Pons (tissue), 1 donor: ENCODE measurements at places on chromosomes 3 and 15.

- no peak for DNase-seq
These were observed at the start of gene LTF for GRCh38 chr3:46464326-46465195. TSS of gene LTF (minus strand) at chr3:46464905. CDS start at chr3:46464867, 38 bp downstream.

DNA sequence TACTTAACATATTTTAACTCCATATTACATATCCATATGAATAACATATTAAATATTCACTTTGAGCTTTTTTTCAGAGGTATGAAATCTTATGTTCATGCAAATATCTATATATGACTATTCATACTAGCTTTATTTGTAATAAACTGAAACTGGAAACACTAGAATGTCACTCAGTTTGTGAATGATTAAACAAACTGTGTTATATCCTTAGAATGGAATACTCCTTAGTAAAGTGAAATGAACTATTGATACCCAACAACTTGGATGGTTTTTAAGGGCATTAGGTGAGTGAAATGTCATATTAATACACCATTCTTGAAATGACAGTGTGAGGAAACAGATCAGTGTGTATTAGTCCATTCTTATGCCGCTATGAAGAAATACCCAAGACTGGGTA is 45.4 kb downstream of the ARHGAP11B start:
- no peak for DNase-seq

GRCh38 chr3:134326760-134327593 is 47.3 kb downstream of the AMOTL2 start:
- no peak for DNase-seq

DNA sequence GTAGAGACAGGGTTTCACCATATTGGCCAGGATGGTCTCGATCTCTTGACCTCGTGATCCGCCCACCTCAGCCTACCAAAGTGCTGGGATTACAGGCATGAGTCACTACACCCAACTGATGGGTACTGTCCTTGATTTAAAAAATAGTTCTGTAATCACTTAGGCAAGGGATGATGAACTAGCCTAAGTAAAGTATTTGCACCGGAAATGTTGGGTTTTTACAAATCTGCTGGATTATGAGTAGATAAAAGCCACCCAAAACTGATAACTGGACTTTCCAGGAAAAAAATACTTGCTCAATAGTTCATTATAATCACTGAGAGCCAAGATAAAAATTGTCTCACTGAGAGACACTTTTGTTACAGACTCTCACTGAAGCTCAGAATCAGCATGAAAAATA is 218.0 kb downstream of the WNT5A start:
- no peak for DNase-seq

- DNase-seq: no peak
These were observed 366.8 kb upstream of the UMPS start for GRCh38 chr3:124363476-124363875.

- DNase-seq: no peak
These were observed 68.8 kb downstream of the FSIP1 start for GRCh38 chr15:39713846-39714245.

DNA sequence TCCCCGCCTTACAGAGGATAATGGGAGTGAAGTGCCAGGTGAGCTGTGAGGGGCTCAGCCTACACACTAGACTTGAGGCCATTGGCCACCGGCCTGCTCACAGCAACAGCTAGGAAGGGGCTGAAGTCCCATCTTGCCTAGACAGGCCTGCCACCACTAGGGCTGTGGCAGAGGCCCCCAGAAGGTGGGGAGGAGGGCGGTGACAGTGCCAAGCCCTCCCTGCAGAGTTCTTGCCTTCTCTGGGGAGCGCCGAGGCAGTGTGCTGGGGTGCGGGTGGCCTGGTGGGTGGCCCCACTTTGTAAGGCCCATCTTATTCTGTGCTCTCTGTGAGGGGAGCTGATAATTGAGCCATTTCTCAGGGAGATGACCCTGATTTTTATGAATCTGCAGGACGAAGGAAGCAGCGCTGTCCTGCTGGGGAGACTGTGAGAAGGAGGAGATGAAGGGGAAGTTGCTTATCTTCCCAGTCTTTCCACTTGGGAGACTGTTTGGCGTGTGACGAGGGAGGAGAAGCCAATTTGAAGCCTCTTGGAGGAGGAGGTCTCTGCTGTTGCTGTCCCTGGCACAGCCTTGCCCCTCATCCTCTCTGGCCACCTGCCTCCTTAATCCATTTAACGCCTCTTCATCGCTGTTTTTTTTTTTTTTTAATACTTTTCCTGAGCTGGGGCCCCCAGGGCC is 104.3 kb downstream of the LINGO1 start:
- DNase-seq: no peak

GRCh38 chr3:9183811-9184460 is 65.5 kb downstream of the SRGAP3 start:
- DNase-seq: peak; percentile 78

DNA sequence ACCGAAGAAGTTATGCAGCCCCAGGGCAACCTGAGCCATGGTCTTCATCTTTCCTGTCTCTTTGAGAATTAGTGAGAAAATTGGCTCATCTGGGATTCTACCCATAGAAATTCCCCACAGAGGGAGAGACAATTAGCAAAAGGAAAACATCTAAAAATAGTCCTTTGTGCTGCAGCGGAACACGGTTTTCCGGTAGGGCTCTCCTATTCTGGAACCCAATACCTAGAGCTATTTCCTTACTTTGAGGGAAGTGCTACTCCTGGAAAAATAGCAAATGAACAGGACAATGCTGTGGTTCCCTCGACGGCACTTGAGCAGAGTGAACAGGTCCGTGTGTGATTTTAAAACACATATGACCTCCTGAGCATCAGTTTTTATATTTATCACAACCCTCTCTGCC is 210.5 kb downstream of the FGF12 start:
- DNase-seq: no peak

GRCh38 chr3:51535146-51536019 is 3.1 kb upstream of the RAD54L2 start:
- no peak for DNase-seq

GRCh38 chr3:23459889-23460546 is 256.9 kb downstream of the UBE2E2 start:
- no peak for DNase-seq

GRCh38 chr3:83934192-83935021 is 1024.4 kb upstream of the CADM2 start:
- no peak for DNase-seq

GRCh38 chr3:15630646-15631350 is 29.3 kb downstream of the BTD start:
- DNase-seq: peak; percentile 78

GRCh38 chr3:29468187-29468586 is 187.3 kb downstream of the RBMS3 start:
- DNase-seq: no peak

DNA sequence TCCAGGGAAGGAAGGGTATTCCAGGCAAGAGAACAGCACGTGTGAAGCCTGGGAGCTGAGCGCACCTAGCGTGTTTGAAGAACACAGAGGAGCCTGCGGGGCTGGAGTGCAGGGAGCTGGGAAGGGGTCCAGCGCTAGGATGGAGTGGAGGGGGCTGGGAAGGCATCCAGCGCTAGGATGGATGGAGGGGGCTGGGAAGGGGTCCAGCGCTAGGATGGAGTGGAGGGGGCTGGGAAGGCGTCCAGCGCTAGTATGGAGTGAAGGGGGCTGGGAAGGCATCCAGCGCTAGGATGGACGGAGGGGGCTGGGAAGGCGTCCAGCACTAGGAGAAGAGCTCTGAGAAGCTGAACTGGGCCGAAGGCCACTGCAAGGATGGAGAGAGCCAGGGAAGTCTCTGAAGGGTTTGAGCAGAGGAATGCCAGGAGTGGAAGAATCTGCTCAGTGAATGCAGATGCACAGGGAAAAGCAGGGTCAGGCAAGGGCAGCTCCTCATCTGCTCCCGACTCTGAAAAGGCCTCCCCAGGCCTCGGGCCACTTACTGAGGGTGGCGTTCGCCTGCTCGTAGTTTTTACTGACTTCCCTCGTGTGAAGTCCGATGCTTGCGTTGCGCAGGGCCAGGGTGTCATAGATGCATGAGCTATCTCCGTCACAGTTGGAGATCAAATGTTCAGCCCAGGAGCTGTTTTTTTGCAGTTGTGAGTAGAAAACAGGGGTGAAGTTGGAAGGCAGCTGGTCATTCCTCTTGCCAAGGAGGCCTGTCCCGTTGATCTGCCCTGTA is 39.8 kb downstream of the MUC20 start:
- peak; percentile 38 for DNase-seq

- DNase-seq: no peak
These were observed 5.3 kb upstream of the ZNF445 start for GRCh38 chr3:44482721-44483120.

- DNase-seq: no peak
These were observed 58.5 kb upstream of the SAMMSON start for GRCh38 chr3:69941037-69941436.

- DNase-seq: no peak
These were observed 729 bp upstream of the ZBTB11 start for GRCh38 chr3:101677436-101678286.

- no peak for DNase-seq
These were observed 396.3 kb downstream of the IL5RA start for GRCh38 chr3:2713923-2714322.

- DNase-seq: no peak
These were observed 204.8 kb upstream of the TSC22D2 start for GRCh38 chr3:150203273-150203672.

DNA sequence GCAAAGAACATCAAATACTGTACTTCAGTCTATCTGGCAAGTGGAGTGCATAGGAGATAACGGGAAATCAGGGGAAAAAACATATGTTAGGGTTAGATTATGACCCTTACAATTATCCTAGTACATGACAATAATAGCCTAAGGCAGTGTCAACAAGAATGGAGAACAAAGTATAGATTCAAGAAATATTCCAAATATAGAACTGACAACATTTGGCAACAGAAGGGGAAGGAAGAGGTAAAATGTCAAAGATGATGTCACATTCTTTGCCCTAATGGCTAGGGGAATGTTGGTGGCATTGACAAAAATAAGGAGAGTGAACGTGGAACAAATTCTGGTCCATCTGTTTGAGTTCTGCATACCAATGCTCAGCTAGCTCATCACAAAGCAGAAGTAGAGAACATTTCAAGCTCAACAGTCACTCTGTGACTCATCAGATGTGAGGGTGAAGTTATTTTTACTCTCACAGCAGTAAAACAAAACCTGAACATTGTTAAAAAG is 15.5 kb upstream of the ATP8B4 start:
- DNase-seq: peak; percentile 81

DNA sequence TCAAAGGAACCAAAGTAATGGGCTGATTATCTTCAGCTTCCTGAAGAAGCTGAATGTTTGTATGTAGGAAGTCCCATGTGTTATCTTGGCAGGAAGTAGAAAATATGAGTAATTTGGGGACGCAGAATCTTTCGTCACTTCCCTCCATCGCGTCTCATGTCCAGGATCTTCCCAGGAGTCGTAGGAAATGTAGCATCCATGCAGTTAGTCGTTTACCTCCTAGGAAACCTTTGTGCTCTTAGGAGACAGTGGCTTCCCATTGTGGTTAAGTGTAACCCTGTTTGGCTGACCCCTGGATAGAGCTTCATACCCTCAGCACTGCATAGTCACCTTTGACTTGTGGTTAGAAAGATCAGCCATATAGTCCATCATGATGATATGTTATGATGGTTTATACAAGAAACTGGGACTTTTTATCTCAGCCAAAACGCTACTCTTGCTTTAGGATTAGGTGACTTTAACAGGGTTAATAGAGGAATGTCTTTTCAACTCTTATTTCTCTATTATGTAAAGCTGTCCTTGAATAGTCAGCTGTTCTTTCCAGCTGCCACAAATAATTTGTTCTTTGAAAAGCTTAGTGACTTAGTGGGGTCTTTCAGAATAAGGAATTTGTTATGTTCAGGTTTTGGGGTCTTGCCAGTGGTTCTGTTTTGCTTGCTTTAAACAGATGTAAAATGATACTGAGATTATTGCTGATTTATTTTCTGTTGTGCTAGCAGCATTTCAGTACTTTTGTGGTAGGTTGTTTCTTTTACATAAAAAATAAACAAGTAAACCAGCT is 92.2 kb downstream of the KLHL25 start:
- DNase-seq: peak; percentile 6

GRCh38 chr15:67358812-67359211 is 104.2 kb downstream of the IQCH start:
- no peak for DNase-seq

GRCh38 chr3:20873235-20873634 is 687.2 kb upstream of the SGO1 start:
- DNase-seq: no peak

- DNase-seq: no peak
These were observed 229.7 kb upstream of the TBL1XR1 start for GRCh38 chr3:177426878-177427495.

- DNase-seq: no peak
These were observed 424.6 kb upstream of the GBE1 start for GRCh38 chr3:82186017-82186416.

- DNase-seq: no peak
These were observed 88.7 kb downstream of the SEMA5B start for GRCh38 chr3:122938783-122939425.

DNA sequence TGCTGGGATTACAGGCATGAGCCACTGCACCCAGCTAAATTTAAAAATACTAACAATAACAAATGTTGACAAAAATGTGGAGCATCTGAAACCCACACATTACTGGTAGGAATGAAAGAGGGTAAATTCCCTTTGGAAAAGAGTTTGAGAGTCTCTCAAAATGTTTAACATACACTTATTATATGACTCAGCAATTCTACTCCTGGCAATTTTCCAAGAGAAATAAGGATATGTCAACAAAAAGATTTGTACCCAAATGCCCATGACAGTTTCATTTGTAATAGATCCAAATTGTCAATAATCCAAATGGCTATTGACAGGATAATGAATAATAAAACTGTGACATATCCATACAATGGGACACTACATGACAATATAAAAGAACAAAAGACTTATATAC is 9.0 kb downstream of the HCLS1 start:
- DNase-seq: no peak

- DNase-seq: no peak
These were observed 7.2 kb upstream of the GMPS start for GRCh38 chr3:155863072-155863784.

DNA sequence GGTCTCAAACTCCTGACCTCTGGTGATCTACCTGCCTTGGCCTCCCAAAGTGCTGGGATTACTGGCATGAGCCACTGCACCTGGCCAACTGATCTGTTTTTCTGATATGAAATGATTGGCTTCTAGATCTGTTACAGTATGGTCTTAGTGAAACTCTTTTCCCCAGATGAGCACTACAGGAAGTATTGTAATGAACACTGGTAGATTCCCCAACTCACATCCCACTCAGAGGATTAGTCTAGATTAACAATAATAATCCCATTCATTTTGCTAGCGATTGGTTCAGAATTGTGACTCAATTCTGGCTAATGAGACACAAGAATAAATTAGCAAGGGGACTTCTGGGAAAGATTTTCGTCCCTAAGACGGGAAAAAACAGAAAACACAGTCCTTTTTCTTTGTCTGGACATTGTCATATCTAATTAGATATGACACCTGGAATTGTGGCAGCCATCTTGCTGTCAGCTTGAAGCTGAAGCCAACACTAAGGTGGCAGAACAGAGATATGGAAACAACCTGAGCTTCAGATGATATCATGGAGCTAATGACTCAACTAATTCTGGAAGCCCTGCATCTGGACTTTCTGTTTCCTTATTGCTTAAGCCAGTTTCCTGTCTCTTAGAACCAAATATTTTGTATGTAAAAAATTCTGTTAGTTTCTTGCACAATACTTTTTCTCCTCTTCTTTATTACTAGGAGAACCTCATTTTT is 17.4 kb upstream of the NPTN start:
- DNase-seq: no peak
